Stimulated activated CD4-positive, alpha-beta T cell treated with anti-CD3 and anti-CD28 coated beads, Interleukin-1b, Interleukin-23, amount 100 ng/mL, for 1 hour (primary cell): ENCODE measurements at places on chromosomes 11 and 22.

GRCh38 chr11:19460718-19461405 is 220.1 kb upstream of the E2F8 start:
- no peak for DNase-seq

GRCh38 chr22:33302049-33302545 is 243.9 kb upstream of the SYN3 start:
- DNase-seq, result peak; percentile 29

- no peak for DNase-seq
Measured at GRCh38 chr22:42560781-42561180, 7.0 kb downstream of the SERHL2 start.

GRCh38 chr22:46361826-46362202 is 26.3 kb downstream of the TRMU start:
- DNase-seq, result no peak

- no peak for DNase-seq
Measured at GRCh38 chr11:86014221-86014620, 54.7 kb downstream of the PICALM start.

- DNase-seq, result no peak
Measured at GRCh38 chr11:111735262-111736116, 30.7 kb downstream of the PPP2R1B start.

- no peak for DNase-seq
Measured at GRCh38 chr11:86805873-86806310, 5.5 kb downstream of the PRSS23 start.

DNA sequence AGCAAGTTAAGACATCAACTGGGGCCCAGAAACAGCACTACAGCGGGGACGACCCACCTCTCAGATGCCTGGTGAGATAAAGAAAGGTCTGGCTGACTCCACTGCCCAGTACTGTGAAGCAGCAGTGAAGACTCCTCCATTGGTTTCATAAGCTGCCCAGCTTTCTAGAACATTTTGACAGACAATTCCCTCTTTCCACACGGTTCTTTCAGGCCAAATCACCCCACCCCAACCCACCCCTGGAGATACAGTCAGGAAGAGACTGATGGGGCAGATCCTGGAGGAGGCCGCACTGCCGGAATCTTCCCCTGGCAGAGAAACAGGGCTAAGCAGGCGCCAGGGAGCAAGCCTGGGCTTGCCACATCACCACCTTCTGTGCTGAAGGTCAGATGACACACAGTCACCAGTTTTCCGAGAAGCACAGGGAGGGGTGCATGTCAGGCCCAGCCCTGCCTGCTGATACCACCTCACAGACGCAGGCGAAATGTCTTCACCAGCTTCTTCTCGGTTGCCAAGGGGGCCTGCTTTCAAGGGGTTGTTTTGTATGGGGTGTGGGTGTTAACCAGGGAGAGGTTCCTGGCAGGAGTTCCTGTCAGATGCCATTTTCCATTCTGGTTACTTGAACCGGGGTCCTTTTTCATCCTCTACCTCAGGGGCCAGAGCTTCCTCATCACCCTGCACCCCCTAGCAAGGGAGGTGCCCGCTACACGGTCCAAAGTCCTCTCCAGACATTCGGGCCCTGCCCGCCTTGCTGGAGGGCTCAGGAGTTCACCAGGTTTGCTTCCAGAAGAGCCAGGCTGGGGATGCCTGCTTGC is 1.4 kb upstream of the NEAT1 start:
- DNase-seq, result peak; percentile 73

- DNase-seq, result no peak
Measured at GRCh38 chr22:25027959-25028840, 75.7 kb downstream of the KIAA1671 start.

DNA sequence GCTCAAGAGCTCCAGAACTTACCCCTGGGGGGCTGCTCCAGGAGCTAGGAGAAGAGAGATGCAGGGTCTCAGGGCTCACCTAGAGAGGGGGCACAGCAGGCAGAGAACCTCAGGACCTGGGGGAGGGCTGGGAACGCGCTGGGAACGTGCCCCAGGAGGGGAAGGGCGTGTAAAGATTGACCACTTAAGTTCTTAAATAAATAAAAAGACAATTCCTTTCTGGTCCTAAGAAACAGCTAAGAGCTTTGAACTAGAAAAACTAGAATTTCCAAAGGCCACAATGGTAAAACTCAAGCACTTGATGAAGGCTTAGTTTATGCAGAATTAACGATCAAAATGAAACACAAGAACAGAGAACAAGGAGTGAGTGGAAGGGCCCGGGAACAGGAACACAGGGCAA is 89.1 kb downstream of the CELSR1 start:
- DNase-seq, result no peak

DNA sequence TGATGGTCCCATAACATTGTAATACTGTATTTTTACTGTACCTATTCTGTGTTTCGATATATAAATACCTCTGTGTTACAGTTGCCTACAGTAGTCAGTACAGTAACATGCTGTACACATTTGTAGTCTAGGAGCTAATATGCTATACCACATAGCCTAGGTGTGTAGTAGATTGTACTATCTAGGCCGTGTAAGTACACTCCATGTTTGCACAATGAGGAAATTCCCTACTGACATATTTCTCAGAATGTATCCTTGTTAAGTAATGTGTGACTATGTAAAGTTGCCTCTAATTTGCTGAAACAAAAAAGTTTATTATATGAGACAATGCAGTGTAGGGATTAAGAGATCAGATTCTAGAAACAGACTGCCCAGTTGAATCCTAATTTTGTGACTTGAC is 21.3 kb downstream of the CAPRIN1 start:
- no peak for DNase-seq

DNA sequence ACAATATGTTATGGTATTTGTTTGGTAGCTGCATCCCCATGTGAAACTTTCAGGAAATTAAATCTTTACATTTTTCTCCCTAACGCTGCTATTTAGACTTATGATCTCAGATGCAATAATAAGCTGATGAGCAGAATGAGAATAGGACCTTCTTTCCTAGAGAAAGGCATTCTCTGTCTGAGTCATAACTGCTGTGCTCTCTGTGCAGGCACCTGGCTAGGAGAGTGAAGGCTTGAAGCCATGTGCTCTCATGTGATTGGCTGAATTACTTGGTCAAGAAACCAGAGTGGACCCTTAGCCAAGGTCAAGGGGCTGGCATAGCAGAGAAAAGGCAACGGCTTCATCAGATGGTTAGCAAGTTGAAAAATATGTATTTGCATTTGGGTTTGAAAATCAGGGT is 185.0 kb downstream of the ADAMTS15 start:
- DNase-seq, result no peak

GRCh38 chr11:1304380-1304779 is 5.1 kb downstream of the TOLLIP start:
- DNase-seq, result no peak

GRCh38 chr11:31882951-31883392 is 71.8 kb upstream of the PAX6 start:
- DNase-seq, result no peak

DNA sequence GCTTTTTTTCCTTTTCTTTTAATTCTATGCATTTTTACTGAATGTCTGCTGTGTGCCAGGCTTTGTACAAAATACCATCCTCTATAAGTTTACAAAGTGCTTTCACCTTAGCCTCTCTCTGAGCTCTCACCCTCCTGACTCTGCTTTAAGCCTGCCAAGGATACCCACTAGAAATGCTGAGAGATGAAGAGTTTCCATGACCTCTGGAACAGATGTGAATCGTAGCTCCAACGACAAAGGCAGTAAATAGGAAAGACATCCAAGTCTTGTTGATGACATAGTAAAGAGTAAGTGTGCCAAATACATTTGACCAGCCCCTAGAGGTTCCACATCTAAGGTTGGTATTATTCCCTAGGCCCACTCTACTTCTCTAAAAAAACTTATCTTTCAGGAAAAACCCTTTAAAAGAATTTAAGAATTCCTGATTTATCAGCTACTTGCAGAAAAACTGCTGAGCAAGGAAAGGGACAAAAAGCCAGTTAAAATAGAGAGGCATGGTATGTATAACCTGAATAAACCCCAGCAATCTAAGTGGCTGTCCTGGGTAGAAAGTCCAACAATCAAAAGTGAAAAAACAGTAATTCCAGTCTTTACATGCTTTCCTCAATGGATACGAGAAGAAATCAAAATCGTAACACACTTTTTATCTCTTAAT is 45.4 kb downstream of the GAB2 start:
- DNase-seq, result no peak

DNA sequence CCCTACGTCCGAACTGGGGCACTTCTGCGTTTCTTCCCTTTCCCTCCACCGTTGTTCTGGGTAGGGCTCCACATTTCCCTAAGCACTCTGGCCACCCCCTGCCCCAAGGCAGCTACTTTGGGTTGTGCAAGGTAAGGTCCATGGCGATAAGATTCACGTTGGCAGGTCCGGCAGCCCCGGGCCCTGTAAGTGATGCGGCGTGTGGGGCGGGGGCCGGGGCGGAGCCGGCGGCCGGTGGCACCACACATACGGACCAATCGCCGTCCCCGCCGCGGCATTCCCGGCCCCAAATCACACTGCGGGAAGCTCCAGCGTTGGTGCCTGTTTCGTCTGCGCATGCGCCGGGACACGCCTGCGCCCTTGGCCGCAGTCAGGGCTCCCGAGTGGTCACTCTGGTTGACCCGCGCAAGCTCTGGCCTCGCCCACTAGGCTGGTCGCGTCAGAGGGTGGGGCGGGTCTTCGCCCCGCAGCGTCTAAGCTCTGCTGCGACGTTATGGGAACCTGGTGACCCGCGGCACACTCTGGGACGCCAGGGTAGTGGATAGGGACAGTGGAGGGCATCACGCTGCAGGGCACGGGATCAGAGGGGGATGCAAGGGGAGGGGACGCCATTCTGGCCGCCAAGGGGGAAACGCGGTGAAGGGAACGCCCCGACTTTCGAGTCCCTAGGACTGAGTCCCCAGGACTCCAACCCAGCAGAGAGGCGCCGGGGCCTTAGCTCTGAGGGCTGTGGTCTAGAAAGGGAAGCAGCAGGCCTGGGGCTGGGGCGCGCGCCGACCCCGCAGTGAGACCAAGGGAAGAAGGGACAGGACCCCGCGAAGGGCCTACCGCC is 1.6 kb downstream of the FADS1 start:
- DNase-seq, result no peak

DNA sequence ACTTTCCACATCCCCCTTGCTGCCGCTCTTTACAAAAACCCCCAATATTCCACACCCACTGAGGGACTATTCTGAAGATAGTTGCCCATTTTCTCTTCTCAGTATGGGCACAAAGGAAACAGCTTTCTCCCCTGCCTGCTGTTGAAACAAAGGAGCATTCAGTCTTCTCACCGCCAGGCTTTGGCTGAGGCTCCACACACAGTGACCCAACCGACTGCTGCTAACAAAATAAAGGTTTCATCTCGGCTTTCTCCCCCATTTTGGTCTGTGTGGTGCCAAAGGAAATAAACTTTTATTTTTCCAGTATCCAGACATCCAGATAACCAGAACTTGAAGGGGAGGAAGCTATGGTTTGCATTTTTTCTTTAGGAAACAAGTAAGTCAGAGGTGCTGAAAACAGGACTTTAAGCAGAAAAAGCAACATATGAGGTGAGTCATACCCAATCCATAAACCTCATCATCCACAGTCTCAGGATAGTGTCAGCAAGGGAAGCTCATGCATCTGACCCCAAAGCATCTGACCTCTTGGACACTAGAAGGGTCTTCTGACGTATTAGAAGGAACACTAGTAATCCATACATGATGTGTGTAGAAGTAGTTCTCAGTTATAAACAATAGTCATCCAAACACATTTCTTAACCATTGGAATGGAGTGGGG is 6.4 kb downstream of the CLMP start:
- no peak for DNase-seq

GRCh38 chr11:9207229-9207628 is 57.9 kb downstream of the DENND5A start:
- DNase-seq, result no peak

- DNase-seq, result peak; percentile 41
Measured at GRCh38 chr22:20571531-20572007, 64.2 kb downstream of the MED15 start.
